ENCODE measurements at places on chromosomes 12 and 14.

- no peak for DNase-seq
Observed at GRCh38 chr14:60328583-60328982, 79.6 kb downstream of the PPM1A start.

DNA sequence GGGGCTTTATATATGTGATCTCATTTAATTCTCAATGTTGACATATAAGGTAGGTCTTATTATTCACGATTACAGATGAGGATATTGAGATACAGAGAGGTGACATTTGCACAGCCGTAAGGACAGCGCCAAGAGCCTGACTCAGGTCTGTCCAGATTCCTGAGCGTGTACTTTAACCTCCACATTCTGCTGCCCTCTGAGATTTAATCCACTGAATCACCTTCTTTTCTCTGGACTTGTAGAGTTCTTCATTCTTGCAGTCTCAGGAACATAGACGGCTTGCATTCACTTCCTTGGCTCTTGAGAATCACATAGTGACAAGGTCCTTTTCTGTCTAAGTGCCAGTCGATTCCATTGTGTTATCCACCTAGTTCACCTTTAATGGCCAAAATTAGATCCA lies 141.0 kb upstream of the ARHGAP5 start:
- DNase-seq, result no peak

DNA sequence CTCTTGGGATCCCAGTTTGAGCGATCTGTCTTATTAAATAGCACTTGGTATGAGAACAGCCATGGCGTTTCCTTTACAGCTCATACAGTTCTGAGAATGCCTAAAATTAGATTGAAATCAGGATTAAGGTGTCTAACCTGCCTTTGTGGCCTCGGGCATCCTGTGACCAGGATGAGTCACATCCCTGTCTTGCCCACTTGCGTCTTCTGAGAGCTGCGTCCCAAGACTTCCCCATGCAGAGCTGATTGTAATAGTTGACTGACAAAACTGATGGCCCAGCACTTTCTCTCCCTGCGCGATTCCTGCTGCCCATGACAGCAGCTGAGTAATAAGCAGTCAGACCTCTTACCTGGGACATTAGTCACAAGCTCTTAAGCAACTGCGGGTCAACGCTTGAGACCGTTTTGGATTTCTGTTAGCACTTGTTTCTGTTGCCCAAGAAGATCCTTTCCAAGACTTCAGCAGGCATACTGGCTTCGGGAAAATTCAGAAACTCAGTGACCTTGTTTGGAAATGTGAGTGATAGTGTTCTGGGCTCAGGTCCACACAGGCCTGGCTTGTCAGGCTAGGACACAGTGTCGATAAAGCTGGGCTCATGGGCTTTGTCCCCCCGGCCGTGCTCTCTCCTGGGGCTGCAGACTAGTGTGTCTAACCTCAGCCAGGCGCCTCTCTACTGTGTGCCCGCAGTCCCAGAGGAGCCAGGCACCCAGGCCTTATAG lies 169.9 kb upstream of the HIF1A start:
- peak; percentile 6 for DNase-seq

DNA sequence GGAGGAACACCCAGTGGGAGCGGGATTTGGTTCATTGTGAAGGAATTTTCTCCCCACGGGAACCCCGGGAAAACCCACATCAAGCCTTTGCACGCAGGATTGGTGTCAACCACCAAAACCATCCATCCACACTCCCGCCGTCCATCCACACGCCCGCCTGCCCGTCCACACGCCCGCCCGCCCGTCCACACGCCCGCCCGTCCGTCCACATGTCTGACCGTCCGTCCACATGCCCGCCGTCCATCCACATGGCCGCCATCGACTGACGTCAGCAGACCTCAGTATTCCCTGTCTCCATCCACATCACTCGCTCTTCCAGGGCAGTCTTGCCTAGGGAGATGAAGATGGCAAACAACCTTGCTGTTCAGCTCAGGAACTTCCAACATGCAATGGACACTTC lies 6.7 kb upstream of the GPR132 start:
- no peak for DNase-seq

DNA sequence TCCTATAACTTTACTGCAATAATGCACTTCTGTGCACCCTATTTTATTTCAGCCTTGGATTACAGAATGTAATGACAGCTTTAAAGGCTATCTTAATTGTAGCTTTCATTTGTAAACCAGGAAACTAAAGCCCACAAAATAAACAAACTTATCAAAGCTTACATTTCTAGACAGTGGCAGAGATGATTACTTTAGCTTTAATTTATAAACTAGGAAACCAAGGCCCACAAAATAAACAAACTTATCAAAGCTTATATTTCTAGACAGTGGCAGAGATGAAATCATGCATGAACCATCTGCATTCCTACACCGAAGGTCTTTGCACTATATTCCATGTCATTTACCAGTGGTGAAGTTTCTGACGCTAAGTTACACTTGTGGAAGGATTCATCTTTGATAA lies 74.4 kb downstream of the PRKD1 start:
- no peak for DNase-seq

DNA sequence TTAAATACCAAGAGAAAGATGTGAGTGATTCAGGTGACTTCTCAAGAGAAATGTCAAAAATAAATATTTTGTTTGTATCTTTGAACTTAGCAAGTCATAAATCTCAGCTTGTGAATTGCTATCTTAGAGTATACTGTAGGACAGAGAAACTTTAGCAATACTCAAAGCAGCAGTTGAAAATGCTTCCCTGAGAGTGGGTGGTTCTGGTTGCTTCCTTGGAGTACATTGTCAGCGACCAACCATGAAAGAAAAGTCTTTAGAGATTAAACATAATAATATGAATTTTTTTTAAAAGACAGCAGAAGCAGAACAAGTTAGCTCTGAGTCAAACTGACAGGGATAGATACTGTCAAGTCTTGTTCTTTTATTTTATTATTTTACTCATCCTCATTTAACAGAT lies 86.8 kb upstream of the OSBPL8 start:
- no peak for DNase-seq

GRCh38 chr12:107610021-107610859 lies 75.4 kb upstream of the PWP1 start:
- DNase-seq, result no peak

DNA sequence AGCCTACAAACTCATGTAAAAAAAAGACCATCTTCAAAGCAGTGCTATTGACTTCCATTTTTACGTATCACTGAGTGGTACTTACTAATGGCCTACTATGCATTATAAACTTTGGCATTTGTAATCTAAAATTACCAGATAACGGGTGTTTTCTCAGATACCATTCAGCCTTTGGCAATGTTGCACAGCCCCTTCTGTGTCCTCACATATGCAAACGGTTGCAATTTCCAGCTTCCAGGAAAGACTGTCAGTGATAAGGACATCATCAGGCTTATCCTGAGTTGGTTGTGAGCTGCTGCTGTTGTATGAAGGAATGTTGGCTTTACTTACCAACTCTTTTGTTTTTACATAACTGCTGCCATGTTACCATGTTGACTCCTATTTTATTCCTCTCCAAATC lies 1.6 kb upstream of the SLC6A13 start:
- DNase-seq, result no peak

DNA sequence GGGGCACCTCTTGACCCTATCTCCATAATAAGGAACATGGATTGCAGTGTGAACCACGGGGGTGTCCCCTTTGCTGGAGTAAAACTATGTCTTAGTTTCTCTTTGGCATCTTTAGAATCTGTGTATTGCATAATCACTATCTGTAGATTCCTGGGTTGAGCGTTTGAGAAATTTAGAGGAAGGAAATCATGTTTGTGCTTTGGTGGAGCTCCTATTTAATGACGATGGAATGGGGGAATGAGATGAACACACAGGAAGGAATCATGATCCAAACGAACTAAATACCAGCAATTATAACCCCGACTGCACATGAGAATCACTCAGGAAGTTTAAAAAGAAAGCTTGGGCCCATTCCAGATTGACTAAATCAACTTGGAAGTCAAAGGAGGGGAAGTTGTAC lies 1.3 kb upstream of the MYG1 start:
- DNase-seq, result no peak

- DNase-seq, result no peak
Observed at GRCh38 chr12:32609966-32610365, 69.1 kb upstream of the DNM1L start.

- DNase-seq, result no peak
Observed at GRCh38 chr14:106304271-106304670, 777.9 kb downstream of the TMEM121 start.

- no peak for DNase-seq
Observed at GRCh38 chr14:90699016-90699415, 117.2 kb downstream of the TTC7B start.

GRCh38 chr12:93370947-93371346 lies 6.8 kb upstream of the NUDT4 start:
- no peak for DNase-seq

- DNase-seq, result peak; percentile 62
Observed at GRCh38 chr12:121795034-121795968, 1.8 kb upstream of the RHOF start.

GRCh38 chr12:100993916-100994450 lies 199.4 kb downstream of the ANO4 start:
- no peak for DNase-seq

Measured in activated naive CD8-positive, alpha-beta T cell treated with anti-CD3 and anti-CD28 coated beads, Interleukin-2, amount 50 U/mL, for 16 hours (primary cell).